ENCODE measurements at places on chromosomes 1 and 21.

- DNase-seq = no peak
Observed at GRCh38 chr1:220926146-220926545, 46.9 kb downstream of the HLX start.

GRCh38 chr1:227805606-227806197 lies 9.8 kb upstream of the PRSS38 start:
- no peak for DNase-seq

- peak; percentile 79 for DNase-seq
Observed at GRCh38 chr1:153728305-153729066, 636 bp downstream of the INTS3 start.

DNA sequence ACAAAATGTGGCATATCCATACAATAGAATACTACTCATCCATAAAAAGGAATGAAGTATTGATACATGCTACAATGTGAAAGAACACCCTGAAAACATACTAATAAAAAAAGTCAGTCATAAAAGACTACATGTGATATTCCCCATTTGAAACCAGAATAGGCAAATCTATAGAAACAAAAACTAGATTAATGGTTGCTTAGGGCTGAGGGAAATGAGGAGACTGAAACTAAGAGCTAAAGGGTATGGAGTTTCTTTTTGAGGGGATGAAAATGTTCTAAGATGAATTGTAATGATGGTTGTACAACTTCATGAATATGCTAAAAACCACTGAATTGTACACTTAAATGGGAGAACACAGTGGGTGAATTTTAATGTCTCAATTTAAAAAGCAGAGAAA lies 50.9 kb downstream of the ACBD6 start:
- DNase-seq = no peak

GRCh38 chr1:192983349-192983980 lies 75.7 kb downstream of the UCHL5 start:
- peak; percentile 69 for DNase-seq

- DNase-seq = peak; percentile 80
Observed at GRCh38 chr1:153790966-153791647, 15.9 kb downstream of the SLC27A3 start.

All from activated CD4-positive, alpha-beta T cell treated with anti-CD3 and anti-CD28 coated beads, Interleukin-2, amount 10 ng/mL, durations not matched to agents 24 days and 14 days (primary cell).